ENCODE measurements at places on chromosomes 5 and 9.

DNA sequence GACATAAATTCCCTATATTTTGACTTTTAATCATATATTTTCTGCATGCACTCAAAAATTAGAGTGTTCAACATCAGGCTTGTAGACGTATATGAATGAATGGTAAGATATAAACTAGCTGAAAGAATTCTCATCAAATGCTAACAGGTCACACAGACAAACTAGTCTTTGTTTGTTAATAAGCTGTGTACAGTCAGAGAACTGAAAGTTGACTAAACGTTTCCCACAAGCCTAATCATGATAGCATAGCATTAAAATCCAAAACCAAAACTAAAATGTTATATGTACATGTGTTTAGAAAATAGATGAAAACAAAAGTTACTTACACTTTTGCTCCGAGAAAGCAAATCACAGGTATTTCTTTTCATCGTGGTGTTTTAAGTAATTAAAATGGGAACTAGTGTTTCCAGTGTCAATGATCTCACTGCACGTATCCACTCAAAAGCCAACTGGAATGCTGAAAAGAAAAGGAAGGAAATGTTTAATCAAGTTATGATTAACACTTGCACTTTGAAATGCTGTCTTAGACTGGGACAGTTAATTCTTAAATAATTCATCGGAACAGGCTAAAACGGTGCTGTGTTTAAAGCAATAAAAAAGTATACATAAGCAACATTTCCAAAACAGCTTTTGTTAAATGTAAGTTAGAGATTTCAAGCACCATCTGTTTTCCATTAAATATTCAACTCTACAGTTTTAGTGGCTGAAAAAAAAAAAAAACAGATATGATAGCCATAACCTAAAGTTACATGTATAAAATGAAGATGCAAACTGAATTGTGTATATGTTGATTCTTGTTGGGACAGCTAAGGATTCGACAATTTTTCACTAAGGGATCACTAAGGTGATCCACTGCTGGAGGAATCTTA, 291.9 kb upstream of the PDE4D start:
- DNase-seq = no peak

- no peak for DNase-seq
Measured at GRCh38 chr9:123355761-123356431, at the start of gene CRB2. Gene CRB2 (plus strand): TSS chr9:123356197. CDS start chr9:123356261, 64 bp downstream.

- no peak for DNase-seq
Measured at GRCh38 chr5:42547141-42547540, 123.9 kb downstream of the GHR start.

DNA sequence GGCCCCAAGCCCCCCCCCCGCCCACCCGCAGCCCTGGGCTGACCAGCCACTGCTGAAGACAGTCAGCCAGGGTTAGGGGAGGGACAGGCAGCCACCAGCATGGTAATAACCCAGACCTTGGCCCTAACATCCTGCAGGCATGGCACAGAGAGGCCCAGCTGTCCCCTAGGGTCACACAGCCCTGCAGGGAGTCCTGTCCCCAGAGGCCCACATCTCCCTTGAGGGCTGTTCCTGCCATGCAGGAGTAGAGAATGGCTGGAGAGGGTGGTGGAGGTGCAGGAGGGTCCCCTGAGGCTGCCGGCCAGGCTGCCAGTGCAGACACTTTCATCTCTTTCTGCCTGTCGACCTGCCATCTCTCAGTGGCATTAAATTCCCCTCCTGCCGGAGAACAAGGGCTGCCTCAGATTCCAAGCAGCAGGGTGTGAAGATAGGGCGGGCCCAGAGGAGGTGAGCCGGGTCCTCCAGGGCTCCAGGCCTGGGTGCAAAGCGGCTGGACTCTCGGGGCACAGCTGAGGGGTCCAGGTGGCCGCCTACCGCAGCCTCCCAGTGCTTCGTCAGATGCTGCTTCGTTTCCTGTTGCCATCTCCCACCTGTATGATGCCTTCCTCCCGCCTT, 40.0 kb downstream of the CXXC5 start:
- DNase-seq = no peak

DNA sequence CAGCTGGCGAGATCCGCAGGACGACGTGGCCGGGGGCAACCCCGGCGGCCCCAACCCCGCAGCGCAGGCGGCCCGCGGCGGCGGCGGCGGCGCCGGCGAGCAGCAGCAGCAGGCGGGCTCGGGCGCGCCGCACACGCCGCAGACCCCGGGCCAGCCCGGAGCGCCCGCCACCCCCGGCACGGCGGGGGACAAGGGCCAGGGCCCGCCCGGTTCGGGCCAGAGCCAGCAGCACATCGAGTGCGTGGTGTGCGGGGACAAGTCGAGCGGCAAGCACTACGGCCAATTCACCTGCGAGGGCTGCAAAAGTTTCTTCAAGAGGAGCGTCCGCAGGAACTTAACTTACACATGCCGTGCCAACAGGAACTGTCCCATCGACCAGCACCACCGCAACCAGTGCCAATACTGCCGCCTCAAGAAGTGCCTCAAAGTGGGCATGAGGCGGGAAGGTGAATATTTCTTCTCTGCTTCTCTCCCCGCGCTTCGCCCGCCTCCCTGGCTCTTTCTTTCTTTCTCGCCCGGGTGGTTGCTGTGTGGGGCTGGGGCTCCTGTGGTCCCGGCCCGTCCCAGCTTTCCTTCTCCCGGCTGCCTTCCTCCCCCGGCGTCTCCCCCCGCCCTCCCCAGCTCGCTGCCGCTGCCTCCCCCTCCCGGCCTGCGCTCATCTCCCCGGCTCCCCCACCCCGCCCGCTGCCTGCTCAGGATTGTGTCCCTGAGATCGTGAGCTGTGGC, 2.2 kb downstream of the NR2F1 start:
- DNase-seq = no peak

GRCh38 chr9:95876595-95876994, 1.1 kb downstream of the ERCC6L2 start:
- no peak for DNase-seq

DNA sequence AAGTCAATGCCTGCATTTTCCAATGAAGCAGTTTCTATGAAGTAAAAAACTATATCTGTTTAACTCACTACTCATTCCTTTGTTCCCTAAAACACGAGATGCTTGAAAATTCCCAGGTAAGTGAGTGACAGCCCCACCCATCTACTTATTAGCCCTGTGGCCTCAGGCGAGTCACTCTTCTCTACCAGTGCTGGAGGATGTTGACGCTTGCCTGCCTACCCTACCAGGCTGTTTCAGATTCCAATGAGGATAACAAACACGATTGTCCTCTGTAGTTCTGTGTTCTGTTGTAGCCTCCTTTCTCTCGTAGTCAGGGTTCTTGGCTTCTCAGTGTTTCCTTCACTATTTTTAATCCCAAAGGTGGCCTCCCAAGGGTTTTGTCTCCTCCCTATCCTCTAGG, 388.8 kb downstream of the KDM4C start:
- no peak for DNase-seq

DNA sequence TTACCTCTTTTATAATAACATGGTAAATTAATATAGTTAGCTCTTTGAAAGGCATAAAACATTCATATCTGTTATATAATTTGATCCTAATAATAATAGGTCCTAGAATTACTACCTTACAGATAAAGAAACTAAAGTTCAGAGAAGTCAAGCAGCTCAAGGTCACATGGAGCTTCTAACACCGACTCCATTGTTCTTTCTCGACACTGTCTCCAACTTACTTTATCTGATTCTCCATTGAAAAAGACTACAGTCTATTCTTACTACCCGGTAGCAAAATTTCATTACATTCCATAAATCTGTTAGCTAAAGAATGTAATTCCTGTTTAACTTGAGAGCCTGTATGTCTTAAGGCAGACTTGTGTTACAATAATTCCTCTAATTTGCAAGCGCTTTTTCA, 96.3 kb upstream of the TMEM161B start:
- no peak for DNase-seq

DNA sequence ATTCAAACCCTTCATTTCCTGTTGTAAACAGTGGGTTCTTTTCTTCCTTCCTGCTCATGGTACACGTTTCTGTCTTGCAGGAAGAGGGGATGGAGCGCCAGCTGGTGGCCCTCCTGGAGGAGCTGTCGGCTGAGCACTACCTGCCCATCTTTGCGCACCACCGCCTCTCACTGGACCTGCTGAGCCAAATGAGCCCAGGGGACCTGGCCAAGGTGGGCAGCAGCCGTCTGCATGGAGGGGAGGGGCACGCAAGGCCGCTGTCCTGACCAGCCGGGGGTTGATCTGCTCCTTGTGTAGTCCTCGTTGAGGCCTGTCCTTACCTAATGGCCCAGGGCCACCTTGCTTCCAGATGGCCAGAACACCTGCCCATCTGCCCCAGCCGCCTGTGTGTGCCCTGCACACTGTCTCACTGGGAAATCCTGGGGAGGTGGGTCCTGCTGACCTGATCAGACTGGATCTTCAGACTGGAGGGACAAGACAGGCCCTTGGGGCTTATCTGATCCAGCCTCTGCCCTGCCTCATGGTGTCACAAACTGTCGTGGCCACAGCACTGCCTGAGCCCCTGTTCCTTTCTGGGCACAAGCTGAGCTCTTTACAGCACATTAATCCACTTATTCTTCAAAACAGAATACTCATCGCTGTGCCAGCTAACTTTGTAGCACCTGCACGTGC, 44.7 kb downstream of the LRSAM1 start:
- DNase-seq = no peak

- no peak for DNase-seq
Measured at GRCh38 chr5:84115727-84116126, 269.0 kb downstream of the EDIL3 start.

DNA sequence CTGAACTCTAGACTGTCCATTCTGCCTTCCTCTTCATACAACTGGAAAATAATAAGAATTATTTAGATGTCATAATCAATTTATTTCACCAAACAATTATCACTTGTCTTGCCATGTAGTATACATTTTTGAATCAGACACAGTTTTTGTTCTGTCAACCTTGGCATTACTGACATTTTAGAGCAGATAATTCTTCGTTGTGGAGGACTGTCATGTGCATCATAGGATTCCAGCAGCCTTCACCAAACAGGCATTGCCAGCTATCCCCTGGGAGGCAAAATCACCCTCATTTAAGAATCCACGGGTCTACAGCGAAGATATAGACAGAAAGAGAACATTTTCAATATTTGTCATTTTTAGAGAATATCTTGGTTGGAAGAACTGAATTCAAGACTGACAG, 293.9 kb downstream of the KDM4C start:
- no peak for DNase-seq

DNA sequence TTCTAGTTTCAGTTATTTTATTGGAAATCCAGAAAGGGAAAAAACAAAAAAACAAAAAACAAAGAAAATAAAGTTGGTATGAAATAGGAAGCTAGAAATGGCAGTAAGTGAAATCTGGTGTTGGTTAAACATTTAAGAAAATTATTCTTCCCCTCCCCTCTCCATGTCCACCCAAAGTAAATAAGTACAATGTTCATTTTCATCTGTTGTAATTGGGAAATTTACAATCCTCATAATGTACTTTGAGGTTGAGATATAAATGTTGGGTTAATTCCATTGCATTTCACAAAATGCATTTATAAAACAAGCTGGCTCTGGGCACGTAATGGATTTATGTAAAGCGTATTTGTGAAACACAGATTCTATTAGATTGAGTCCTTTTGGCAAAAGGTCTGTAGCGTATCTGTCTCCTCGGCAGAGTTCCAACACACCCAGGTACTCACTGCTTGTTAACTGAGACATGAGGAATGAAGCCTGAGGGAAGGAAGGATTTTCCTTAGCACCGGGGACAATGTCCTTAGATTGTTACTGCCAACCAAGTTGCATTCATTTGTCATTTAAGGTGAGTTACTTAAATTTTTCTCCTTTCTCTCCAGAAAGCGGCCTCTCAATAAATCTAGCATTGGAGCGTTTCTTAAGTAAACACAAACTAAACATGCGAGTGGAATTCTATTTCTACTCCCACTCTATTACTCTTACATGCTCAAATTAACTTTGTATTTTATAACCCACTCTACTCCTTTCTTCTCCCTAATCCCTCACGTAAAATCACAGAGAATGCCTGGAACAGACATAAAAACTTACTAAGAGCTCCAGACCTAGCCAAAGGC, 912.3 kb upstream of the WWC1 start:
- no peak for DNase-seq

- no peak for DNase-seq
Measured at GRCh38 chr9:136829981-136830885, 12.0 kb upstream of the AJM1 start.

- DNase-seq = no peak
Measured at GRCh38 chr5:19988457-19988856, 457 bp upstream of the CDH18 start.

DNA sequence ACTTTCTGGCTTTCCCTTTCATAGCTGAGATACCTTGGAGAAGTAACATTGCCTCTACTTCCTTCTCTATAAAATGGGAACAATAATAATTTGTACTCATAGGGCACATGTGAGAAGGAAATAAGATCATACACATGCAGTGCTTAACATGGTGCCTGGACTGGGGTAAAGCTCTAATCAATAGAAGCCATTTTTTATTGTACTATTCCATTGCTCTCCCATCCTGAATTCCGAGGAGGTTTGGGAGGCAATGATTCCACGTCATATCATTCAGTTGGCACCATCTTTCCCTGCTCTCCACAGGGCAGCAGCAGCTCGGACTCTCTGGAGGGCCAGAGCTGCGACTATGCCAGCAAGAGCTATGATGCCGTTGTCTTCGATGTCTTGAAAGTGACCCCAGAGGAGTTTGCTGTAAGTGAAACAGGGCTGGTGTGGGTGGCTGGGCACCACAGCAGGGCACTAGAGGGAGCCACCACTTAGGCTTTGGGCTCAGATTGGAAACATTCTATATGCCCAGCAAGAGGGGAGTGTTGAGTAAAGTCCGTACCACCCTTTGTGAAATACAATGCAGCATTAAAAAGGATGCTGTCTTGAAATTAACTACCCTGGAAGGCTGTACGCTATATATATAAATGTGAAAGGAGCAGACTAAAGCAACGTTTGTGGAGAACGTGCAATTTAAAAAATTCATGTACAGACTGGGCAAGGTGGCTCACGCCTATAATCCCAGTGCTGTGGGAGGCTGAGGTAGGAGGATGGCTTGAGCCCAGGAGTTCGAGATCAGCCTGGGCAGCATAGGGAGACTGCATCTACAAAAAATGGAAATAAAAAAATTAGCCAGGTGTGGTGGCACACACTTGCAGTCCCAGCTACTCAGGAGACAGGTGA, 51.2 kb downstream of the RALGPS1 start:
- no peak for DNase-seq

DNA sequence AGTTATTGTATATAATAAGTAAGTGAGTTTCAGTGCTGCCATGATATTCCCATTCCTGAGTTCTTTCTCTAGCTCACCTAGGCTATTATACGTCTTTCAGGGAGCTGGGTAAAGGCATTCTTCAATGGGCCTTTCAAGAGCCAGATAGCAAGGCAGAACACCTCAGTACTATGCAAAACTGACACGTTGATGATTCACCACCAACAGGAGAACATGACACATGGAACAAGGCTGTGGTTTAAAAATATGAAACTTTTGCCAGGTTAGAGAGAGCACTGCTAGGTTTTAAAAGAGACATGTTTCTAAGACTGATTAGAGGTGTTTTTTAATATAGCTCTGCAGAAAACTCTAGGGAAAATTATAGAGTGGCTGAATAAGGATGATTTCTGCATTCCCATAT, 95.9 kb downstream of the UGCG start:
- no peak for DNase-seq

Data from activated naive CD8-positive, alpha-beta T cell treated with anti-CD3 and anti-CD28 coated beads, Interleukin-2, amount 50 U/mL, for 16 hours (primary cell).